Nephron progenitor cell (in vitro differentiated cells): ENCODE measurements at places on chromosomes 1 and 21.

- no peak for DNase-seq
These were observed 6.4 kb upstream of the GSTM4 start for GRCh38 chr1:109649491-109649914.

DNA sequence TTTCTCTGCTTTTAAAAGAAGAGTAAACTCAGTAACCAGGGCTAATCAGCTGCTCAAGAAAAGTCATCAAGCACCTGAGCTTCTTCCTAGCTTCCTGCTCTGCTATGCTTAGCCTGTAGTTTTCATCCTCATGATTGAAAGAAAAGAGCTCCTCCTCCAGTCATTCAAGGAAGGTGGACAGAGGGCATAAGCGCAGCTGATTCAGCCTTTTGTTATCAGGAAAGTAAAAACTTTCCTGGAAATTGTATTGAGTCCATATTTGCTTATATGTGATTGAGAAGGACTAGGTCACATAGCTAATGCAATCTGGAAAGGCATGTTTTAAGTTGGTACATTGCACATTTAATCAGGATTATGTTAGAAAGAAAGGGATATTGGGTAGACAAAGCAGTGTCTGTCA lies 8.5 kb upstream of the BACH1 start:
- DNase-seq = no peak

DNA sequence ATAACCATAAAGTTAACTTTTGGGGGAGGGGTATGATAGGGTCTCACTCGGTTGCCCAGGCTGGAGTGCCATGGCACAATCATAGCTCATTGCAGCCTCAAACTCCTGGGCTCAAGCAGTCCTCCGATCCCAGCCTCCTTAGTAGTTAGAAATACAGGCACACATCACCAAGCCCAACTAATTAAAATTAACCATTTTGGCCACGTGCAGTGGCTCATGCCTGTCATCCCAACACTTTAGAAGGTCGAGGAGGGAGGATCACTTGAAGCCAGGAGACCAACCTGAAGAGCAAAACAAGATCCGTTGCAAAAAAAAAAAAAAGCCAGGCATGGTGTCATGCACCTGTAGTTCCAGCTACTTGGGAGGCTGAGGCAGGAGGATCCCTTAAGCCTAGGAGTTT lies 26.6 kb upstream of the MED18 start:
- DNase-seq = no peak

- no peak for DNase-seq
These were observed 147.9 kb upstream of the JUN start for GRCh38 chr1:58931756-58932155.

DNA sequence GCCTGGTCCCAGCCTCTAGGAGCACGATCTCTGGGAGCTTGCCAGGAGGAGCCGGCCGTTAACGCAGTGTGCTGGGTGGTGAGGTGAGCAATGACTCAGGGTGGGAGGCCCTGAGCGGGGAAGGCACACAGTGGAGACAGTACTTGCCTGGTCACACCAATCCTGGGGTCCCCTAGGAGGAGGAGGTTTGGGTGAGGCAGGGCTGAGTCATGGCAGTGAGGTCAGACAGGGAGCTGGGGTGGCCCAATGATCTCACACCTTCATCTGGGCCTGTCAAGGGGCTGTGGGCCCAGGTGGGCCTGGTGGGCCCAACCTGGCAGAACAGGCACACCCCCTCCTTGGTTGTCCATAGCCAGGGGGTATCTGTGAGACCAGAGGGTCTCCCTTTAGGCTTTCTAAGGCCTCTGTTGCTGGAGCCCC lies 8.6 kb upstream of the EDN2 start:
- no peak for DNase-seq

GRCh38 chr21:22536509-22536908 lies 1538.3 kb downstream of the NCAM2 start:
- no peak for DNase-seq

DNA sequence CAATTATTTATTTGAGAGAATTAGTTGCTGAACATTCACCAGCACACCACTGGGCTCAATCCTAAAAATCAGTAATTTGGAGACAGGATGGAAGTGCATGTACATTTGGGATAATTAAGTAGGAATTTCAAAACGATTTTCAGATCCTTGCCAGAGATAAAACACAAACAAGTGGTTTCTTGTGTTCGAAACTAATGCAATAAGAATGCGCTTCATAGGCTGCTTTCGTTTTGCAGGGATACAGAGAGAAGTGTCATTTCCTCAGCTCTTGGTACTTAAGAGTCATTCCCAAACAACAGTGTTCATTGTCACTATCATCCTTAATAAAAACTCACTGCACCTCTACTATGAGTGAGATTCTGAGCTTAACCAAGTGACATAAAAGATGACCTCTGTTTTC lies 20.6 kb upstream of the USP24 start:
- DNase-seq = no peak

- no peak for DNase-seq
These were observed 5.9 kb upstream of the PRXL2B start for GRCh38 chr1:2580691-2581090.

DNA sequence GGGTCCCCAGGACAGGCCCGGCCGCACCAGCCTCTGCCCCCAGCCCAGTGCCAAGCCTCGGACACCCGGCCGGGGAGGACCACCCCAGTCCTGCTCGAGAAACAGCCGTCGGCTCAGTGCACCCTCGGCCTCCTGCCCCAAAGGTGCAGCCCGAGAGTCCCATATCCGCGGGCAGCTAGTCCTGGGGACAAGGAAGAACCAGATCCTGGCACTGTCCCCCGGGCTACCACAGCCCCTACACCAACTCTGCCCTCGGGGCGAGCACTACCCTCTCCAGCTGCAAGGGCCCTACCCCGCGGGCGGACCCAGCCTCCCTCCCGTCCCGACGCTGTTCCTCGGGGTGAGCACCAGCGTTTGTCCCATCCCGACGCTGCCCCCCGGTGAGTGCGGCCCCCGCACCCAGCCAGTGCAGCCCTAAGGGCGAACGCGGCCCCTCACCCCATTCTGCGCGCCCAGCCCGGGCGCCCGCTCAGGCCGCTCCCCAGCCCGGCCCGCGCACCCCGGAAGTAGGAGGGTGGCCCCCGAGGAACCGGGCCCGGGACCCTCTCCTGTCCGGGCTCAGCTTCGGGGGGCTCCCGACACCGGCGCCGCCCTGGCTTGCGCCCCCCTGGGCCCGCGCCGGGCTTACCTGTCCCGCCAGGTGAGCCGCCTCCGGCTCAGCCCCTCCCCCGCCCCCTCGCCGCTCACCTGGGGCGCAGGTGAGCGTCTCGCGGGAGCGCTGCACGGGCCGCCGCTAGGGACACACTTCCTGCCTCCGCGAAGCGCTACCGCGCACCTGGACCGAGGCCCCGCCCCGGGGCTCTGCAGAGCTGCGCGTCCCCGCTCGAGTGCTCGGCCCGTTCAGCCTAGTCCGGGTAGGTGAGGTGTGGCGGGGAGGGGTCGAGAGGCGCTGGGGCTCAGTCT lies at the start of gene KDF1:
Gene KDF1, minus strand, starts transcription at position 747 of the 903 bp plus-strand sequence. CDS start 8,088 bp downstream, outside the sequence.
- peak; percentile 57 for DNase-seq

GRCh38 chr1:157439302-157439954 lies 112.9 kb downstream of the FCRL5 start:
- DNase-seq = no peak

DNA sequence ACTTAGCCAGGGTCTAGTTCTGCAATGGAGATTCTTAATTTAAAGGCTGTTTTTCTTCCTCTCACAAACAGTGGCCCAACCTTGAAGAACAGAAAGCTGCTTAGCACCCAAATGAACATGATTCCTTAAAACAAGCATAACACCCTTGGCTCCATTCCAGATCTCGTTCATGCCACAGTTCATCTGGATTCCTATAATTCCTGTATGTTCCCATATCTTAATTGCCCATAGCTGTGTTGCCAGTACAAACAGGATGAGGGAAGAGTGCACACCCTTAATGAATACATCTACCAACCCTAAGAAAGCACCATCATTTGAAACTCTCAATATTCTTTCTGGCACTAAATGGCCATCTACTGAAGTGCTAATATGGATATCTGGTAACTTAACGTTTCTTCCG lies 45.5 kb downstream of the TGFB2 start:
- DNase-seq = no peak

GRCh38 chr1:243435836-243436235 lies 180.0 kb downstream of the SDCCAG8 start:
- no peak for DNase-seq

DNA sequence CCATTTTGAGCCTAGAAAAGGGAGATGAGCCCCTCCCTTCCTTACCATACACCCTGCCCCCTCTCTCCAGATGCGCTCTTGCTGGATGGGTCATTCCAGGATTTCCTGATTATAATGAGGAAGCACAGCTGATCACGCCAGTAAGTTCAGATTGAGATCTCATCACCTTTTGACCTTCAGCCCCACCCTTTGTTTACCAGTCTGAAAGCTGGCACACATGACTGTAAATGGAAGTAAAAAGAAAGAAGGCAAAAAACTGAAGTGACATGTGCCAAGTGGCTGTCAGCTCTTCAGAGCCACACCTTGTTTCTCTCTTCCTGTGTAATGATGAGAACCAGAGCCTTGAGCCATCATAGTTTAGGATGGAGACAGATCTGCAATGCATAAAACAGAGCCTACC lies 27.9 kb downstream of the S1PR1 start:
- no peak for DNase-seq

GRCh38 chr1:10632691-10633090 lies 157.9 kb downstream of the PEX14 start:
- no peak for DNase-seq

DNA sequence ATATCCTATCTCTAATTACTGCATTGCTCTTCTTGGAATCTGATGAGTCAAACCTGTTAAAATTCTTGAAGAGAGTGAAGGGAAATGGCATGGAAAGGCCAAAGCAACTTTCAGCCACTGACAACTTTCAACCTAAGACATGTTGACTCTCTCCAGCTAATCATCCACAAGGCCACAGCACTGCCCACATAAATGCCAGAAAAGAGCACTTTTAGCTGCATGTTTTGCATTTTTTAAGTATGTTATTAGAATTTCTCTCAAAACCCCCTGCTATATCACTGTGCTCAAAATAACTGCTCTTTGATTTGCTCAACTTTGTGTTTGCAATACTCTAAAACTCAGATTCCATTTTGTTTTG lies 352.5 kb downstream of the ADGRL2 start:
- no peak for DNase-seq

GRCh38 chr1:117815926-117816325 lies 113.5 kb downstream of the GDAP2 start:
- DNase-seq = no peak

GRCh38 chr1:199834711-199835110 lies 192.8 kb upstream of the NR5A2 start:
- no peak for DNase-seq

- DNase-seq = no peak
These were observed 8.0 kb upstream of the RNPC3 start for GRCh38 chr1:103517380-103518047.

DNA sequence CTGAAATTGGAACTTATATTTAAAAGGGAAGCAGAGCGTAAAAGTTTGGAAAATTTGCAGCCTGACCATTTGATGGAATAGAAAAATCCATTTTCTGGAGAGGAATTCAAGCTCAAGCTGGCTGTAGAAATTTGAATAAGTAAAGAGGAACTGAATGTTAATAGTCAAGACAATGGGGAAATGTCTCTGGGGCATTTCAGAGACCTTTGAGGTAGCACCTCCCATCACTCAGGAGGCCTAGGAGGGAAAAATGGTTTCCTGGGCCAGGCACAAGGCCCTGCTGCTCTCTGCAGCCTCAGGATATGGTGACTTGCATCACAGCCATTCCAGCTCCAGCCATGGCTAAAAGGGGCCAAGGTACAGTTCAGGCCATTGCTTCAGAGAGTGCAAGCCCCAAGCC lies 17.6 kb upstream of the TSHB start:
- DNase-seq = no peak

GRCh38 chr1:58402444-58402843 lies 144.1 kb downstream of the OMA1 start:
- DNase-seq = no peak

DNA sequence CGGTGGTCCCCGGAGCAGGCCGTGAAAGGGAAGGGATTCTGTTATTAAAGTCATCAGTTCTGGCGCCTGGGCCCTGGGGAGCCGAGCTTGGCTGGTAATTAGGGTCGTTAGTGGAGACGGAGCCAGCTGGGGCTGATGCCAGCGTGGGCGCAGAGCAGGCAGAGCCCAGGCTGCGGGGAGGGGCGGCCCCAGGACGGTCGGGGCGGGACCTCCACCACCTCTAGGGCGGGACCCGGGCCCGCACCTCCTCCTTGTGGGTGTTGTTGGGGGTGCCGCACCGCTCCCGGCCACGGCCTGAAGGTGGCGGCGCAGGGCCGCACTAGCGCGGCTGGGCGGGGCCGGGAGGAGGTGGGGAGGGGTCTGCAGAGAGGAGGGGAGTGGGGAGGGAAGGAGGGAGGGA lies 470.6 kb downstream of the PTPRU start:
- peak; percentile 83 for DNase-seq

DNA sequence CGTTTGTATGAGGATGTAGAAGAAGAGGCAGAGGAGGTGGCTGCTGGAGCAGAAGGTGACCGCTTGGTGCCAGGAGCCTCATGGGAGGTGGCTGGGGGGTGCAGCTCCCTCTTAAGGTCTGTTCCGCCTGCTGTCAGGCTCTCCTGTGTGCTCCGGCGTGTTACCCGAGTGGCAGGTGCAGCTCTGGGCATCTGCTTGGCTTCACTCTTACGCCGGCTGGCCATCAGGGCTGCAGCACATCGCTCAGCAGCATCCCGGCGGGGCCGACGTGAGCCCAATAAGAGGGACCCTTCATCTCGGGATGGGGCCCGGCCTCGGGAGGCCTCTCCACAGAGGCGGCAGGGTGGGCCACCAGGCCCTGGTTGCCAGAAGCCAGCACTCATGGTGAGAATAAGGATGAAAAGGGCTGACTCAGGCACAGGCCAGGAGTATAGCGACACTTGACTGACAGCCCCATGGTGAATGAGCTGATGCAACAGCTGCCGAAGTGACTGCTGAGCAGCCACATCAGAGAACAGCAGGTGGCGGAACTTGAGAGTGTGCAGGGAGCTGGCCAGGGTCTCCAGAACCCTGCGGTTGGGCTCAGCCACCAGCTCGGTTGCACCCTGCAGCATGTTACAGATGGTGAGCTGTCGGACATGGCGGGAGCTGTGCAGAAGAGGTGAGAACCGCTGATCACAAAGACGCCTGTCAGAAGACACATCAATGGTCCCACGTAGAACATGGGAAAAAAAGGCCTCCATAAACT lies 17.5 kb downstream of the LRRC41 start:
- no peak for DNase-seq

DNA sequence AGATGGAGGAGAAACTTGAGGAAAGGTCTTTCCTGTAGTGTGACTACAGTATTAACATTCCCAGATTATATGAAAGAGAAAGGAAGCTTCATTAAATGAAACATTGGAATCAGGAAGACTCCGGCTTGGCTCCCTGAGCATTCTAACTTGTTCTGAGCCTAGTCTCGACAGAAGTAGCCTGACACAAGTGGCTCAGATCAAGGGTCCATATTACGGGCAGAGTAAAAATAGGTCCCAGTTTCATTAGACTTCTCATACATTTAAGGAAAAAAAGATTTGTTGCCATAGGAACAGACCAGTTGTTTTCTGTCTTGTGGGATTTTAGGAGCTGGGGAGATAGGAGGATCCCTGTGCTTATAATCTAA lies 12.8 kb downstream of the SMAP2 start:
- no peak for DNase-seq
